Esophagus squamous epithelium (tissue), 5 donors: ENCODE measurements at places on chromosomes 16 and 17. TPM values are rescaled to one million over a fixed set of nuclear protein-coding genes. Genes with fewer than 3 reads are reported as not detected.

DNA sequence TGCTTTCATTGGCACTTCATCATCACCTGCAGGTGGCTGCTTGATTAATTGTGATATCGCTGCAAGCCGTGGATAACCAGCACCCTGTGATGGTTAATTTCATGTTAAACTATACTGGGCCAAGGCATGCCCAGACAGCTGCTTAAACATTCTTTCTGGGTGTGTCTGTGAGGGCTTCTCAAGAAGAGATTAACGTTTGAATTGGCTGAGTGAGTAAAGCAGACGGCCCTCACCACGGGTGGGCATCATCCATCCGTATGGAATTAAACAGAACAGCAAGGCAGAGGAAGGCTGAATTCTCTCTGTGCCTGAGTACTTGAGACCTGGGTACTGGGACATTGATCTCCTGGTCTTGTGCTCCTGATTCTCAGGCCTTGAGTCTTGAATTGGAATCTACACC, 7.1 kb upstream of the ZNF213 start:
- no peak overlapping the region for H3K27ac ChIP-seq
- H3K27me3 ChIP-seq = no peaks in the 10 kb centered on the region
- H3K4me1 ChIP-seq = peaks cover 36% of the 10 kb centered on the region
- H3K36me3 ChIP-seq = no peaks in the 10 kb centered on the region
- no peak for DNase-seq

The ADORA2B gene
- 32.7 TPM for total RNA-seq

The ZNF423 gene
- 5.9 TPM for total RNA-seq

- H3K36me3 ChIP-seq = no peaks in the 10 kb centered on the region
- DNase-seq = no peak
- no peak overlapping the region for H3K27ac ChIP-seq
- no peaks in the 10 kb centered on the region for H3K27me3 ChIP-seq
- no peak overlapping the region for H3K4me3 ChIP-seq
Measured at GRCh38 chr17:72075995-72076677, 44.7 kb upstream of the SOX9 start.

DNA sequence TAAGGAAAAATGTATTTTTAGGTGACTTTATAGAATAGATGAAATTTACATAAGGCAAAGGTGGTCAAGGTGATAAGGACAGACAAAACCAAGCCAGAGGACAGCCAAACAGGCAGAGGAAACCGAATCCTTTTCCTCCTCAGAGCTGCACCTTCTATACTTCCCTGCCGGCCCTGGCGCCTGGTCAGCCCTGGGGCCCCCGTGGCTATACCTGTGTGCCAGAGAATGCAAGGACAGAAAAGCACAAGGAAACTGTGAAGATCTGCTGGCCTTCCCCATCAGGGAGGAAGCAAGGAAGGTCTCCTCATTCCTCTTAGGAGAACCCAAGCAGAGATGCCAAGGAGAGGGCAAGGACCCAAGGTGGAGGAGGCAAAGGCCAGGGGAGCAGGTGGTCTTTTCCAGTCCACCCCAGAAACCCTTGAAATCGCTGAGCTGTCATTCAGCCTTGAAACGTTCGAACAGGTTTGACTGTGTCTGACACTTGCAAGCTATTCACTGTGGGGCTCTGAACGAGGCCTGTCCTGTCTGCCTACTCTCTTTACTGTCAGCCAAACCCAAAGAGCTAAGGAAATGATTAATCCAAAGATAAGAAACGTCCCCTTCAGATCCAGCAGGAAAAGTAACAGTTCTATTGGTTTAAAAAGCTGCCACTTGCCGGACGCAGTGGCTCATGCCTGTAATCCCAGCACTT, 114.4 kb downstream of the XYLT1 start:
- H3K27ac ChIP-seq = no peak overlapping the region
- H3K27me3 ChIP-seq = no peaks in the 10 kb centered on the region
- no peak for DNase-seq

The ZNF385C gene
- not detected for total RNA-seq

The SDK2 gene
- 2.5 TPM for total RNA-seq

The PMFBP1 gene
- 2.0 TPM for total RNA-seq
